ENCODE measurements at places on chromosomes 16 and 17.
A peak's percentile ranks its signal among the peaks of the same experiment; 100 is the strongest.

GRCh38 chr16:10318798-10319500, 66.9 kb upstream of the ATF7IP2 start:
- no peak for DNase-seq

DNA sequence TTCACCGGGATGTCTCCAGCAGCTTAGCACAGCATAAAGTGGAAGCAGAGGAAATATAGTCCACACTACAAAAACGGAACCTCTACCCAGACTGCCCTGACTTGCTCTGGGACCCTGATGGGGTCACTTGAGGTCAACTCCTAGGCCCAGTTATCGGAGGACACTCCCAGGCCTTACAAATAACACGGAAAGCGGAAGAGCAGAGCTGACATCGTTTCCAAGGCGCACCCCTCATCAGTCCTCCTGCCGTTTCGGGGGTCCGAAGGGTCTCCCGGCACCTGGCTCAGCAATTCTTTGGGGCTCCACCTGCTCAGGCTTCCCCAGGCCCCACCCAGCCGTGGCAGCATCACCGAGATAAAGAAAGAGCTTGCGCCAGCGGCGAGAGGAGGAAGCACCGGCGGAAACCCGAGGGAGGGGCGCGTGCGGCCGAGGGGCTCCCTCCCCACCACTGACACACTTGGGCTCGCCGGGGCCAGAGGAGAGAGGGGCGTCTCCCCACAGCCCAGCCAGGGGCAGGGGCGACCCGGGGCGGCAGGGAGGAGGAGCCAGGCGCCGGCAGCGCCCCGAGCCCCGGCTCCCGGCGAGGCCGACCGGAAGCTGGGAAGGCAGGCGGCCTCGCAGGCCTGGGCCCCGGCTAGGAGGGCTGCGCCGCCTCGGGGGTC, 727 bp downstream of the CORO7 start:
- DNase-seq, result no peak

GRCh38 chr17:57631871-57632270, 113.2 kb downstream of the CCDC182 start:
- DNase-seq, result no peak

DNA sequence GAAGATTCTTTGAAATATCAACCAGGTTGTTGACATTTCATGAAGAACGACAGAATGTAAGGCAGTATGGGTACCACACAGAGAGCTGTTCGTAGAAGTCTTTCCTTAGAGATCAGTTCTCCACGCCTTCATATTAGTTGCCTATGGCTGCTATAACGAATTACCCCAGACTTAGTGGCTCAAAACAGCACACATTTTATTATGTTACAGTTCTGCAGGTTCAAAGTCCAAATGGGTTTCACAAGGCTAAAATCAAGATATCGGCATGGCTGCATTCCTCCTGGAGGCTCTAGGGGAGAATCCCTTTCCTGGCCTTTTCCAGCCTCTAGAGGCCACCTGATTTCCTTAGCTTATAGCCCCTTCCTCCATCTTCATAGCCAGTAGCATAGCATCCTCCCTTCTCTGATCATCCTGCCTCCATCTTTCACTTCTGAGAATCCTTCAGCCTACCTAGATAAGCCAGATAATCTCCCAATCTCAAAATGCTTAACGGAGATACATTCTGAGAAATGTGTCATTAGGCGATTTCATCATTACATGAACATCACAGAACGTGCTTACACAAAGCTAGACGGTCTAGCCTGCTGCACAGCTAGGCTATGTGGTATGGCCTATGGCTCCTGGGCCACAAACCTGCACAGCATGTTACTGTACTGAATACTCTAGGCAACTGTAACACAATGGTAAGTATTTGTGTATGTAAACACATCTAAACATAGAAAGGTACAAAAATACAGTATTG, 26.0 kb downstream of the ERCC4 start:
- DNase-seq, result no peak

DNA sequence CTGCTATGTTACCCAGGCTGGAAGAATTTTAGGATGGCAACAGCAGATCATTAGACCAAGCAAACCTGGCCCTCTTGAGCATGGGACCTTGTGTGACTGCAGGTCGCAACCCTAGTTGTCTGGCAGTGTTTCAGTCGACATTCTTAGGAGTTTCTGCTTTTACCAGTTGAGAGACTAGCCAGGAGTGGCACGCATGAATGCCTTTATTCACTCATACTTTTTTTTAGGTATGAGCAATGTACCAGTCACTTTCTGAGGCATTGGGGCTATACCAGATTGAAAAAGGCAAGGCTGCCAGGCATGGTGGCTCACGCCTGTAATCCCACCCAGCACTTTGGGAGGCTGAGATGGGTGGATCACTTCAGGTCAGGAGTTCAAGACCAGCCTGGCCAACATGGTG, 28.2 kb upstream of the HAS3 start:
- no peak for DNase-seq

DNA sequence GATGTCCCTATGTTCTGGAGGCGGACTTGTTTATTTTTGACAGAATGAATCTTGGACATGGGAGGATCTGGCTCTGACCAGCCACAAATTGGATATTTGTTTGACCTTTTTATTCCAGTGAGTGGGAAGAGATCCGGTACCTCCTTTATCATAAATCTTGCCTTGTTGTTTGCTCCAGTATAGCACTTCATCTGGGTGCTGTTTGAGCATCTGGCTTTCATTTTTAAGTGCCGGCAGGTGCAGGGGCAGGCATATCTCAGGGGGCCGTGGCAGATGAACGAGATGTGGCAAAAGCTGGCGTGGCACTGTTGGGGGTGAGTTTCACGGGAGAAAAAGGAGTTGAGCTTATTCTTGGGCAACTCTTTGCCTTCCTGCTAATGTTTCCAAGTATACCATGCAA, 37.8 kb downstream of the MSI2 start:
- no peak for DNase-seq

DNA sequence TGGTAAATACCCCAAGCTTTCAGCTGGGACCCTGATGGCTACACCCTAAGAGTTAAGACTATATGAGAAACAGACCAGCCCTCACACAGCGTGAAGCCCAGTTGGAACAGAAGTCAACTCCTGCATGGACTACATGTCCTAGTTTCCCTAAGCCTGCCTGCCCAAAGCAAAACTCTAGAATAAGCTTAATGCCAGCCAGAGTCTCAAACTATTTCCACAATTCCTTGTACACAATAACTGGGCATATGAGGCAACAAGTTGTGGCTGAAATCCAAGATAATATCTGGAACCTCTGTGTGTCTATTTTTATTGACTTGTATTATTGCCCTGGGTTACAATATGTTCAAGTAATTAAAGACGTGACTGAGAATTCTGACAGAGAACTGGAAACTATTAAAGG, 19.4 kb downstream of the MYH10 start:
- DNase-seq, result peak; percentile 61

Data from BJ (cell line).